ENCODE measurements at places on chromosomes 5 and 9. TPM values are rescaled to one million over a fixed set of nuclear protein-coding genes. Genes with fewer than 3 reads are reported as not detected.

DNA sequence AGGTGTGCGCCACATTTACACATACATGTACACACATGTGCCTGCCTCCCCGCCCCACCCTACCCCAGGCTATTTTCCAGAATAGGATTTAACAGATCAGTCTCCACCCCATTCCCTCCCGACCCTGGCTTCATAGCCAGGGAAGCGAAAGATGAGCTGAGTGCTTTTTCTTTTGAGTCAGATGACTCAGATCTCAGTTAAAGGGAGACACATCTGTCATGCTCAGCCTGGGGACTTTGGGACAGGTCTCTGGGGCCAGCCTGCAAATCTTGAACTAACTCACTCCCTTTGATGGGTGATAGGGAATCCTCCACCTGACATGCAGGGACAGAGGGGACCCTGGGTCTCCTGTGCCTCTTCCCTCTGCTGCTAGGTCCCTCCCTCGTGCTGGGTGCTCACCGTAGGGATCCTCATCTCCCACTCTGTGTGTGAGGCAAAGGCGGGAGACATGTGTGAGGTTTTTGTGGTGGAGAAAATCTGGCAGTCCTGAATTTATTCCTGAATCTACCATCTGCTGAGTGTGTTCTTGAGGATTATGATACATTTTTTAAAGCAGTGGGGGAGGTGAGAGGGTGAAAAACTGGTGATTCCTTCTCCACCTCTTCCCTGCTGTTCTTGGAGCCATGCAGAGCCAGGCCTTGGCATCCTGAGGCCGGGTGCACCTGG lies 37.7 kb downstream of the NEUROG1 start:
- no peak for DNase-seq

DNA sequence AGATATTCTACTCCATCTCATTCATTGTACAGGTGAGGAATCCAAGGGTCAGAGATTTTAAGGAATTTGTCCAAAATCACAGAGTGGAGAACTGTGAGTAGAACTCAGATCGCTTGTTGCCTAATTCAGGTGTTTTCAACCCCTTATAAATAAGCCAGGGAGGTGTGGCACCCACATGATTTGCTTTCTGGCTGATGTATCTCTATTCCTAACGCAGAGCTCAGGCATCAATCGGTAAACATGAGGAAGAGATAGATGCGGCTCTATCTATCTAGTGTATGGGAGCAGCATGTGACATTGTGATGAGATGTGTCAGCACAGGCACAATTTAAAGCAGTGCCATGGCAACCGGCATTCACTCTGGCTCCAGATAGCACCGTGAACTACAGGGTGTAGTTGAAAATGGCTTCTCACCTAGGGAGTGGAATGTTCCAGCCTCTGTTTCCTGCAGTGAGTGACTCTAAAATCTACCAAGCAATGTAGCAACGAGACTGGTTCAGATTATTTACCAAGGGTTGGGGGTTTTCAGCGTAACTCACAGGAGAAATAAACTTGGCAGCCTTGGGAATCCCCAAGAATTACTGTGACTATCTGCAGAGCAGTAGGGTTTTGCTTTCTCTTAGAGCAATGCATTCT lies 53.4 kb upstream of the SUB1 start:
- DNase-seq, result peak; percentile 46

The NTRK2 gene
- total RNA-seq, result 1.0 TPM

- DNase-seq, result peak; percentile 99
Observed at GRCh38 chr5:69093771-69094482, at the start of gene SLC30A5. SLC30A5 (plus strand) TSS chr5:69094014; CDS start chr5:69094256, 242 bp downstream.

GRCh38 chr9:89743573-89744254 lies 138.9 kb downstream of the GADD45G start:
- DNase-seq, result no peak

- DNase-seq, result no peak
Observed at GRCh38 chr5:115180165-115180709, 10.5 kb upstream of the TRIM36 start.

The ABO gene
- total RNA-seq, result not detected

- DNase-seq, result no peak
Observed at GRCh38 chr5:77642738-77643653, 4.5 kb upstream of the OTP start.

DNA sequence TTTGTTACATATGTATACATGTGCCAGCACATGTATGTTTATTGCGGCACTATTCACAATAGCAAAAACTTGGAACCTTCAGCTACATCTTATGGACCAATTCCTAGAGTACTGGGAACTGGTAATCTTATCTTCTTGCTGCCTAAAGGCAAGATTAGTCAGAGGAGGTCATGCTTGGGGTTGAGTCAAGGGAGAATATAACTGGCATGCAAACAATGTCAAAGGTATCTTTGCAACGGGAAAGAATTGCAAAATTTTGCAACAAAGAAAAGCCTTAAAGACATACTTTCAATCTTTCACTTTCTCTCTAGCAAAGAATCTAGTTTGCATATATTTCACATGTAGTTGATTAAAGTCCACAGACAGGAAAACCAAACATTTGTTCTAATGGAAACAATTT lies 145.2 kb downstream of the EDIL3 start:
- DNase-seq, result peak; percentile 9

- DNase-seq, result peak; percentile 69
Observed at GRCh38 chr5:142325725-142326479, 1.1 kb upstream of the SPRY4 start.

DNA sequence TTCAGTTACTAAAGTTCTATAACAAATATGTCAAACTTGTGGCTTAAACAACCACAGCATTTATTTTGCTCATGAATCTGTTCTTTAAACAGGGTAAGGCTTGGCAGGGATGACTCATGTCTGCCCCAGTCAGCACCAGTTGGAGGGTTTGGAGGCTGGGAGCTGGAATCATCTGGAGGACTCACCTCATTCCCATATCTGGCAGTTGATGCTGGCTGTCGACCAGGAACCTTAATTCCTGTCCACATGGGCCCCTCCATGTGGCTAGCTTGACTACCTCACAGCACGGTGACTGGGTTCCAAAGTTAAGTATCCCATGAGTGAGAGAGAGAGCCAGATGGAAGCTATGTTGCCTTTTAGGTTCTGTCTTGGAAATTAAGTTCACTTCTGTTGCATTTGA lies 13.8 kb upstream of the CCL28 start:
- DNase-seq, result no peak

The ZBTB26 gene
- 5.0 TPM for total RNA-seq

The MYORG gene
- total RNA-seq, result 0.43 TPM

The MYMK gene
- total RNA-seq, result not detected

The N4BP3 gene
- total RNA-seq, result 2.8 TPM

DNA sequence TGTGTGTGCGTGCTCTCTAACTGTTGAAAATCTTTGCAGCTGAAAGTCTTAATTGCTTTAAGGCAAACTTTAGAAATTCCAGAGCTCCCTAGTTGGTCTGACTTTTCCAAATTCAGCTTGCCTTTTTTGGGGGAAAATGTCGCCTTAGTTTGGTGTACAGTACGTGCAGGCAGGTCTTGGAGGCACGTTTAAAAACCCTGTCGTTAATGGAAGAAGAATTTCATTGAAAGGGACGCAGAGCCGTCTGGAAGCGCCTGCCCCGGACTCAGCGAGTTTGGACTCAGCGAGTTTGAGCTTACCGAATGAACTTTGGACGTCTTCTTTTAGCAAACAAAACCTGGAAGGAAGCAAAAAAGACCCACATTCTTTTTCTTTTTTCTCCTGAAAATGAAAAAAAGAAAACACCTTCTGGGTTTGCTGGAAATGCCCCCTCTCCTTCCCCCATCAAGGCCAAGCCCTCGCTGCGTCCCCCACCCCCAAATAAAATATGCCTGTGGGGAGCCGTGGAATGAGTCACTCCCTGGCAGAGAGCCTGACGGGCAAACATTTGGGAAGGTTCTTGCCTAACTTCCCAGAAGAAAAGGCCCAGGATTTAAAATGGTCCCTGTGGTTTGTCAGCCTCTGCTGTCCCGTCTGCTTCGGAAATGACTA lies 1.5 kb downstream of the NEK6 start:
- DNase-seq, result peak; percentile 54

DNA sequence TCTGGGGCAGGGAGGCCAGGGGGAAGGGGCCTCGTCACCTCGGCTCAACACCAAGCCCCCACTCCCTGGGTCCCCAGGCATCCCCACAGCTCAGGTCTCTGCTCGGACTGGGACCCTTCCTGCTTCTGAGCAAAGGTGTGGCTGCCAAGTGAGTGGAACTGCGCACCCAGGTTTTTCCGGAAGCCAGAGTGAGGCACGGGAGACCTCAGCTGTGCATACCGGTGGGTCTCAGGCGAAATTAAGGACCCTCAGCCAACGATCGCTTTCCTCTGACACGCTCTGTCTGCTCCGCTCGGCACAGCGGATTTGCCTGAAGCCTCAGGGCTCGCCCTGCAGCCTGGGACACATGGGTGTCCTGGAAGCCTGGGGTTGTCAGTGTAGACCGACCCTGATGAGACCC lies 41.0 kb upstream of the IRX4 start:
- no peak for DNase-seq

- DNase-seq, result no peak
Observed at GRCh38 chr9:137919095-137919465, 41.5 kb downstream of the CACNA1B start.
